ENCODE measurements at places on chromosomes 5 and 9. TPM values are rescaled to one million over a fixed set of nuclear protein-coding genes. Genes with fewer than 3 reads are reported as not detected.

The ADGRV1 gene
- total RNA-seq, result 127 TPM

The BARHL1 gene
- 3.1 TPM for total RNA-seq

The CD180 gene
- total RNA-seq, result not detected

The CCDC112 gene
- total RNA-seq, result 33.6 TPM

The C6 gene
- total RNA-seq, result not detected

The CNTNAP3B gene
- 16.0 TPM for total RNA-seq

The FREM1 gene
- 1.1 TPM for total RNA-seq

The FBP2 gene
- total RNA-seq, result not detected

The RNF145 gene
- 80.0 TPM for total RNA-seq

The NIPSNAP3A gene
- 55.3 TPM for total RNA-seq

The CCDC192 gene
- 2.7 TPM for total RNA-seq

The CMYA5 gene
- total RNA-seq, result 3.5 TPM

The ZFP37 gene
- total RNA-seq, result 14.1 TPM

The RNF208 gene
- 0.77 TPM for total RNA-seq

The CTXN3 gene
- 0.09 TPM for total RNA-seq

The GOLM1 gene
- 83.5 TPM for total RNA-seq

The IFNK gene
- not detected for total RNA-seq

The SPINK6 gene
- not detected for total RNA-seq

The DMGDH gene
- 1.4 TPM for total RNA-seq

The PCDHA10 gene
- 11.7 TPM for total RNA-seq

The GABBR2 gene
- not detected for total RNA-seq

The DNAH5 gene
- total RNA-seq, result 0.62 TPM

The DRD1 gene
- not detected for total RNA-seq

The LCN15 gene
- total RNA-seq, result not detected

The TMC1 gene
- not detected for total RNA-seq

The RNF183 gene
- 0.09 TPM for total RNA-seq

The SPATA31E1 gene
- total RNA-seq, result not detected

The PTGES gene
- total RNA-seq, result 2.9 TPM

The EDIL3 gene
- total RNA-seq, result 7.8 TPM

The MTAP gene
- 21.6 TPM for total RNA-seq

The GLRA1 gene
- not detected for total RNA-seq

The GPR151 gene
- not detected for total RNA-seq

The STPG3 gene
- total RNA-seq, result not detected

The EPB41L4B gene
- 6.2 TPM for total RNA-seq

The TNFSF15 gene
- not detected for total RNA-seq

The KCTD16 gene
- 1.1 TPM for total RNA-seq

The LCN1 gene
- total RNA-seq, result not detected

The PSAT1 gene
- 357 TPM for total RNA-seq
